Vagina (tissue), 2 donors: ENCODE measurements at places on chromosomes 5 and 9. TPM values are rescaled to one million over a fixed set of nuclear protein-coding genes. Genes with fewer than 3 reads are reported as not detected.

The NFIB gene
- 73.4 TPM for total RNA-seq

DNA sequence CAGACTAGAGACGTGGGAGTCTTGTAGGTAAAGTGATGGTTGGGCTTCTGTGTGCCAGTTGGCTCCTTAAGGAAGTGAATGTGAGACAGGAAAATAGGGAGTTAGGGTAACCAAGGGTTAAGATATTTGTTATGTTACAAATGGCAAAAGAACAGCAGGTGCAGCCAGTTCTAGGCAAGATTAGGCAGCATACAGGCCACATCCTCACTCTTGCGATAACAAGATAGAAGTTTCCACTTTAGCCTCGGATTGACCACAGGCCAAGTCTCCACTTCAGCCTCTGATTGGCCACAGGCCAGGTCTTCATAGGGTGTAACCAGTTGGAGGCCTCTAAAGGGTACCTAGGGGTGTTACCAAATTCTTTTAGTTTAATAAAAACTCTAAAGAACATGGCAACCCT is 54.6 kb upstream of the ABCA1 start:
- H3K4me3 ChIP-seq: no peak overlapping the region
- peaks cover 9% of the 10 kb centered on the region for H3K4me1 ChIP-seq
- peak overlapping the region; percentile 42 for H3K27ac ChIP-seq
- no peak for DNase-seq
- H3K27me3 ChIP-seq: no peaks in the 10 kb centered on the region
- no peaks in the 10 kb centered on the region for H3K36me3 ChIP-seq

The DAB2 gene
- total RNA-seq: 60.4 TPM

The SLC34A3 gene
- not detected for total RNA-seq

GRCh38 chr5:64190562-64191306 is 25.1 kb downstream of the RNF180 start:
- H3K36me3 ChIP-seq: no peaks in the 10 kb centered on the region
- H3K4me3 ChIP-seq: no peak overlapping the region
- DNase-seq: no peak
- no peaks in the 10 kb centered on the region for H3K4me1 ChIP-seq
- no peaks in the 10 kb centered on the region for H3K27me3 ChIP-seq
- no peak overlapping the region for H3K27ac ChIP-seq

GRCh38 chr5:132662004-132662401 is 4.0 kb downstream of the IL13 start:
- H3K27ac ChIP-seq: no peak overlapping the region
- no peaks in the 10 kb centered on the region for H3K36me3 ChIP-seq
- peaks cover 1% of the 10 kb centered on the region for H3K4me1 ChIP-seq
- DNase-seq: no peak
- H3K4me3 ChIP-seq: no peak overlapping the region

The AGXT2 gene
- not detected for total RNA-seq

DNA sequence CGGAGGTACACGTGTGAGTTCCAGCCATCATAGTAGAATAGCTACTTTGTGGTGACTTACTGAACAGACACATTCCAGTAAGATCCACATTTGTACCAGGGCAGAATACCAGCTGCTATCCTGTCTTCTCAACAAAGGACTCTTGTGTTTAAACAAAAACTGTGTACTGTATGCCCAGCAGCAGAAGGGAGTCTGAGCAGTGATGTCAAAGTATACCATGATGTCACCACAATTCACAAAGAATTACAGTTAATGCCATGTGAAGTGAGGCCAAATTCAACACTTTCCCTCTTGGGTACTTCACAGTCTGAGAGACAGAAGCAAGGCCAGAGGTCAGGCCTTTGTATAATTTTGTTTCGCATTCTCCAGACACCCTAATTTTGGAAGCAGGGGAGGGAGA is 137.0 kb downstream of the ADAMTSL1 start:
- no peak overlapping the region for H3K4me3 ChIP-seq
- H3K36me3 ChIP-seq: no peaks in the 10 kb centered on the region
- no peak for DNase-seq
- H3K27me3 ChIP-seq: no peaks in the 10 kb centered on the region

GRCh38 chr9:99073985-99074901 is 30.7 kb upstream of the TGFBR1 start:
- H3K36me3 ChIP-seq: no peaks in the 10 kb centered on the region
- no peak for DNase-seq
- H3K4me1 ChIP-seq: peaks cover 8% of the 10 kb centered on the region
- H3K4me3 ChIP-seq: no peak overlapping the region
- H3K27ac ChIP-seq: no peak overlapping the region
- H3K27me3 ChIP-seq: no peaks in the 10 kb centered on the region

- H3K4me1 ChIP-seq: no peaks in the 10 kb centered on the region
- no peaks in the 10 kb centered on the region for H3K27me3 ChIP-seq
- no peak for DNase-seq
- no peak overlapping the region for H3K4me3 ChIP-seq
These were observed 42.1 kb downstream of the RASEF start for GRCh38 chr9:83020864-83021263.

GRCh38 chr5:12614608-12615007 is 710.4 kb upstream of the CTNND2 start:
- no peaks in the 10 kb centered on the region for H3K4me1 ChIP-seq
- H3K27me3 ChIP-seq: no peaks in the 10 kb centered on the region
- H3K4me3 ChIP-seq: no peak overlapping the region
- DNase-seq: no peak
- H3K36me3 ChIP-seq: no peaks in the 10 kb centered on the region
